Activated T-helper 2 cell treated with anti-CD3 and anti-CD28 coated beads, Interferon-gamma antibody, Interleukin-2, Interleukin-4, amounts not matched to agents 10 μg/mL and 5 μg/mL and 100 μg/mL, durations not matched to agents 14 hours and 24 hours and 36 hours (primary cell): ENCODE measurements at places on chromosomes 7 and 10. TPM values are rescaled to one million over a fixed set of nuclear protein-coding genes. Genes with fewer than 3 reads are reported as not detected.

- DNase-seq: no peak
Measured at GRCh38 chr10:118844731-118845521, 90.2 kb upstream of the CACUL1 start.

DNA sequence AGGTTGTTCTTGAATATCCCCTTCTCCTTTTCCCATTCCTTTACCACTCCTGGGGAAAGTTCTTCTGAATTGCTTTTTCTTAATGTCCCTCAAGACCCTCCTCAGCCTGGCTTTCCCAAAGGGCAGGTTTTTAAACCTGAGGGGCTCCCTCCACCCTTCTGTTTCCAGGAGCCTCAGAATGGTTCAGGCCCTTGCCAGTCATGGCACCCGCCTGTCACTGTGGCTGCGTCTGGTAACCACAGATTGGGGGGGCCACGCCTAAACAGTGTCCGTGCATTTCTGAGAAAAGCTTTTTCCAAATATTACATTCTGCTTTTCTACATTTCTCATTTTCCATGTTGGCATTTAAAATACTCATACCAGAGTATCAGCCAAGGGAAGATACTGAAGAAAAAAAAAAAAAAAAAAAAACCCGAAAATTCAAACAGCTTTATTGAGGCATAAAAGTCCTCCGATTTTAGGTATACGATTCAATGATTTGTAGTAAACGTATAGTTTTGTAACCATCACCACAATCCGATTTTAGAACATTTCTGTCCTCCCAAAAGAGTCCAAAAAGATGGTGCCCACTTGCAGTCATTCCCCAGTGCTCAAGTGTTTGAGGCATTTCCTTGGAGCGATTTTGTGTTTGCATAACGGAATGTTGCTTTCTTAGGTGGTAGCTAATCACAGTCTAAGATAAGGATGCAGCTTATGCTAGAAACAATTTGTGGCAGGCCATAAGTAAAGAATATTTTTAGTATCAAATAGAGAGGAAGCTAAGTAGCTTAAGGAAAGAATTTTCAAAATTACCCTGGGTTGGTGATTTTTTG lies 22.1 kb downstream of the HKDC1 start:
- DNase-seq: no peak

DNA sequence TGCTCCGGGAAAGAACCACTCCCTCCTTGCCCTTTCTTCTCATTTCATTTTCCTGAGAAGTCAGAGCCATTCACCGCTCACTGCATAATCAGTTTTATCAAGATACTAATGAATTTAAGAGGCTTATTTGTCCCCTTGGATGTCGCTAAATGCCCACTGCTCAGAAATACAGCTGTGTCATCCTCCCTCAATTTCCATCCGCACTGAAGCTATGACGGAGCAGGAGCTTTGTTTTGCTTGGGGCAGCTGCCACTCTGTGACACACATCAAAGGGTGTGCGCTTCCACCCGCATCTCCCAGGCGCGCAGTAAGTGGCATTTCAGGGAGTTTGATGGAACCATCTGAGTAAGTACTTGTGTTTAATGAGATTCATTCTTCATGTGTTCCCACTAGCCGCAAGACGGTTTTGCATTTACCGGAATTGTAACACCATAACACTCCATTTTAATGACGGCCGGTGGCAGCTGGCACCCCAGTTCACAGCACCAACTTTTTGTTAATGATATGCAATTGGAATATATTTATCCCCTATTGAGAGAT lies 103.8 kb upstream of the PARD3 start:
- no peak for DNase-seq

DNA sequence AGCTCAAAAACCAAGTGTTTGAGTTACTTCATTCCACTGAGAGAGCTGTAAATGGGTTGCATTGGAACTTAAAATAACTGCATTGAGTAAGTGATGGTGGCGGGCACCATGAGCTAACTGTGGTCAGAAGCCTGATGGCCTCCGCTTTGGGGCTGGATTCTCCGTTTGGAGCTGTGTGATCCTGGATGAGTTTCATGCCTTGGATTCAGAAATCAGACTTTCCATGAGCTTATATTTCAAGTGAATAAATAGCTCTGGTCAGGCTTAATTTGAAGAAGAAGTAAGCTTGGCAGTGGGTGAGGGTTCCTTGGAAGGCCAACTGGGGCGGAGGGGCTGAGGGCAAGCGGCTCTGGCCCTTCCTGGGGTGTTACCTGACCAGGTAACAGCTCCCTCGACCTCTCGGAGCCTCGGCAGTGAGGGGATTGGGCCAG lies 5.6 kb downstream of the HTRA1 start:
- DNase-seq: no peak

DNA sequence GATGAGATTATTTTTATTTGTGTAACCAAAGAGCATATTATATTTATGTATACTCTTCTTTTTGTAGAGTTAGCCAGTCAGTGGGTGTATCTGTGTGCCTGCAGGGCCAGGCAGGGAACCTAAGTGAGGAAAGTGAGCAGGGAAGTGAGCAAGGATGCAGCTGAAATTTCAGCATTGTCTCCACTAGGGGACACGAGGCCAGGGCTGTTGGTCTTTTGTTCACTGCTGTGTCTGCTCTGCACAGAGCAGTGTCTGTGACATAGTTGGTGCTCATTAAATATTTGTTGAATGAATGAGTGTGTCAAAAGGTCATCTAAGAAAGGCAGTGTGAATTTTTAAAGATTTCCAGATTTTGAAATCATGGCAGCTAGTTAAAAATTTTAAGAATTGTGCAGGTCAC lies 51.8 kb downstream of the SUGCT start:
- no peak for DNase-seq

- DNase-seq: no peak
Measured at GRCh38 chr7:152887778-152888177, 128.2 kb downstream of the ACTR3B start.

- no peak for DNase-seq
Measured at GRCh38 chr7:73896454-73896853, 35.5 kb downstream of the TMEM270 start.

DNA sequence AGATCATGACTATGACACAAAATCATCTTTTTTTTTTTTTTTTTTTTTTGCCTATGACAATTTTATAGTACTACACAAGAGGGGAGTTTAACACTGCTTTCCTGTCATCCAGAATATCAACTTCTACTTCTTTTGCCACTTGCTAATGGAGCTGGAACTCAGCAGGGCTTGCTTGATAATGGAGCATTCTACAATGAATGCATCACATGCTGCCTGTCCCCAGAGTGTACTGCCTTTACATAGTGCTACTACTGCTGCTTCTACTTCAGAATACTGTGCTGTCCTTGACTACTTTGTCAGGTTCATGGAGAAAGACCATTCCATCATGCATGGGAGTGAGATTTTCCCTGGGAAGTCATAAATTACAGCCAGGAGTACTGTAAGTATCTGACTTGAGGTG lies 338.6 kb upstream of the SEMA3A start:
- no peak for DNase-seq

- DNase-seq: no peak
Measured at GRCh38 chr10:61173450-61173849, 229.5 kb upstream of the RHOBTB1 start.

DNA sequence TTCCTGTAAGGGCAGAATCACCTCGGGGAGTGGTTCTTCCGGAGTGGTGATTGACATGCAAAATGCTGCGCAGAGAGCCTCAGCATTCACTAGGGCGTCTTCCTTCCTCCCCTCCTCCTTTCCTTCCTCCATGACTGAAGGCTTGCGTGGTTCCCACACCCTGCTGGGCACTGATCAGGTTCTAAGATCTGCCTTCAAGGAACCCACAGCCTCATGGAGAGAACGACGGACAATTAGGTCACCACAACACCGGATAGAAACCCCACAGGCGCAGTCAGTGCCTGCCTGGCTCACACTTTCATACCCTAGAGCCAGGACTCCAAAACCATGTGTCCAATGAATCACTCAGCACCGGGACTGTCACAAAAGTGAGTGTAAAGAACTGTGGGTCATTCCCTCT lies 131.3 kb downstream of the DPP6 start:
- no peak for DNase-seq

- DNase-seq: no peak
Measured at GRCh38 chr7:159091480-159092475, 52.9 kb downstream of the VIPR2 start.

DNA sequence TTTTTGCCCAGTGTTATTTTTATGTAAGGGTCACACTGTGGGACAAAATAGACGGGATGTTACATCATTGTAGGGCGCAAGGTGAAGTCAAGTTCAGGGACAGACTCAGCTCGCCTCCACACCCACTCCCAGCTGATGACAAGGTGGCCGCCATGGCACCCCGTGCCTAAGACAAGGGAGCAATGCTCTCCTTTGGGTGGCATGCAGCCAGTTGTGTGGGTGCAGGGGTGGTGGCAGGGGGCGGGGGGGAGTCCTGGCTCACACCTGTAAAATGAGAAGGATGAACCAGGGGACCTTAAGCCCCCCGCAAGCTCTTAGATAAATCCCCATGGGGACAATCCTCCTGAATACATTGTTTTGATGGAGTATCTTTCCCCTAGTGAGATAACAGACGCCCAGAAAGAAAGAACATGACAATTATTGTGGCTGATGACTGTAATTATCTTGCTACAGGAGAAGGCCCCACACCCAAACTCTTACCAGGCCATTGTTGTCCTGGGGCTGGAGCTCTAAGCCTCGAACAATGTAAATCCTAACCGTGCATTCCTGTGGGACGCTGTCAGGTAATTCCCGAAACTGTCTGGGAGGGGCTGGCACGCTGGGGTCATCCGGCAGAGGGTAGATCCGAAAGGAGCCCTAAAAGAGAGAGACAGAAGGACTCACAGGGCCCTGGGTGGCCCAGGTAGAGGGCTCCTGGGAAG lies 148.7 kb downstream of the MYOF start:
- no peak for DNase-seq

GRCh38 chr7:115754226-115754625 lies 276.3 kb downstream of the TFEC start:
- DNase-seq: no peak

GRCh38 chr7:39394105-39394680 lies 172.0 kb upstream of the YAE1 start:
- no peak for DNase-seq

GRCh38 chr10:128220021-128220420 lies 93.8 kb upstream of the MKI67 start:
- no peak for DNase-seq

GRCh38 chr7:1537535-1538412 lies 7.3 kb downstream of the MAFK start:
- DNase-seq: no peak

The RELN gene
- total RNA-seq: not detected in 2 replicates

The AKR1C4 gene
- total RNA-seq: not detected in 2 replicates

The SPDYE11 gene
- total RNA-seq: not detected in 2 replicates

The KAZALD1 gene
- total RNA-seq: 0.55 and 0.67 TPM in 2 replicates

The ASB4 gene
- not detected in 2 replicates for total RNA-seq

The SNX8 gene
- 31.8 and 38.7 TPM in 2 replicates for total RNA-seq

The SLIT1 gene
- 0.21 and 0.32 TPM in 2 replicates for total RNA-seq
